Hepatocyte (in vitro differentiated cells): ENCODE measurements at places on chromosomes 3 and 15. TPM values are rescaled to one million over a fixed set of nuclear protein-coding genes. Genes with fewer than 3 reads are reported as not detected.

The FBXL22 gene
- 0.60 and 0.76 TPM in 2 replicates for total RNA-seq

The LMAN1L gene
- total RNA-seq = not detected in 2 replicates

DNA sequence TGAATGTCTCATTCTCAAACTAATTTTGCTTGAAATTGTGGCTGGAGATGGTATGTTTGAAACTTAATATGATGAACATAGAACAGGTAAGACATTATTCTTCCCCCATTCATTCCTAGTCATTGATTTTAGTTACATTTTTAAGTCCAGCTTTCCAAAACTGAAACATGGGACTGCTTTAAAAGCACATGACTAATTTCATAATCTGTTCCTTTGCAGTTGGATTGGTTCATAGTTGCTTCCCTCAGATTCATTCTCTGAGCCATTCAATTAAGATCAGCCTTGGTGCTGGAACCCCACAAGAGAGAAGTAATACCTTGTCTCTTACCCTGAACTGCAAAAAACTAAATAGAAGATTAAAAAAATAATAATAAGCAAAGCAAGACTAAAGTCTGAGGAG is 87.5 kb upstream of the TGFBR2 start:
- no peaks in the 10 kb centered on the region for H3K27me3 ChIP-seq
- no peak overlapping the region for H3K27ac ChIP-seq
- no peak overlapping the region for H3K4me3 ChIP-seq
- no peak for DNase-seq
- H3K4me1 ChIP-seq = no peaks in the 10 kb centered on the region
- no peaks in the 10 kb centered on the region for H3K36me3 ChIP-seq

DNA sequence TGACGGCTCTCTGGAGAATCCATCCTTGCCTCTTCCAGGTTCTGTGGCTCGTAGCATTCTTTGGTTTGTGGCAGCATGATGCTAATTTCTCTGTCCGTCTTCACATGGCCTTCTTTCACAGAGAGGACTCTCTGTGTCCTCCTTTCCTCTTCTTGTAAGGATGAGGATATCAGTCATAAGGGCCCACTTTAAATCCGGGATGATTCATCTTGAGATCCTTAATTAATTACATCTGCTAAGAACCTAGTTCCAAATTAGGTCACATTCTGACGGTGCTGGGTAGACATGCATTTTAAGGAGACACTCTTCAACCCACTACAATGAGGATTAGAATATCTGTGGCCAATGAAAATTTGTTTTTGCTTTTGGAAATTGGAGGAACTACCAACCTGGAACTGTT is 15.7 kb upstream of the GXYLT2 start:
- no peaks in the 10 kb centered on the region for H3K36me3 ChIP-seq
- DNase-seq = no peak
- no peak overlapping the region for H3K4me3 ChIP-seq
- peaks cover 4% of the 10 kb centered on the region for H3K4me1 ChIP-seq

DNA sequence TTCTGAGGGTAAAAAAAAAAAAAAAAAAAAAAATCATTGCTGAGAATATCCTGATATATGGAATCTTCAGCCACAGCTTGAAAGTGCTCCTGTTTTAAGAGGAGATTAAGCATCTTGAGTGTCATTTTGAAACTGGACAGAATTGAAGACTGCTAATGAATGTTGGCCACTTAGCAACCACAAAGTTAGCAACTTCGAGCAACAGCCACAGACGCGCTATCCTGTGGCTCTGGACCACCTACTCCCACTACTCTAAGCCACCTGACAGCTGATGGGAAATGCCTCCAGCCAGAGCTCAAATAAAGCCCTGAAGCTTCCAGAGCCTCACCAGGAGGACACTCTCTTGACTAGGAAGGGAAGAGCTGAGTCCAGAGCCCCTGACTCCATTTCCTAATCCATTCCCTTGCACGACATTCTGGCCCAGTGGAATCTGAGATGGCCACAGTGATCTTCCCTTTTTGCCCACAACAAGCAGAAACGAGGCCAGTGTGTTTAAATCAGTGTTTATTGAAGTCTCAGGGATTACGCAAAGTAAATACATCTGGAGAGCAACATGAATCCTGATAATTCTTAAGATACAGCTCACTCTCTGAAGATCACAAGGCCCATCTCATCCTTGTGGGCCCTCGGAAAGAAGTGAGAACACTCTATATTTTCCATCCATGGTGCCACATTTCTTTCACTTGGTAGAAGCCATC is 58.6 kb downstream of the TMEM212 start:
- H3K4me3 ChIP-seq = no peak overlapping the region
- H3K27me3 ChIP-seq = no peaks in the 10 kb centered on the region
- no peaks in the 10 kb centered on the region for H3K36me3 ChIP-seq
- no peak for DNase-seq

GRCh38 chr3:62955126-62955525 is 79.9 kb upstream of the CADPS start:
- DNase-seq = no peak
- no peak overlapping the region for H3K4me3 ChIP-seq
- H3K4me1 ChIP-seq = no peaks in the 10 kb centered on the region
- no peaks in the 10 kb centered on the region for H3K36me3 ChIP-seq

- peak overlapping the region; percentile 96 for H3K27ac ChIP-seq
- no peaks in the 10 kb centered on the region for H3K27me3 ChIP-seq
- DNase-seq = peak; percentile 18
- peak overlapping the region; percentile 18 for H3K4me3 ChIP-seq
These were observed 715 bp upstream of the SCAPER start for GRCh38 chr15:76905855-76906254.

The RARB gene
- total RNA-seq = 30.7 and 33.0 TPM in 2 replicates

DNA sequence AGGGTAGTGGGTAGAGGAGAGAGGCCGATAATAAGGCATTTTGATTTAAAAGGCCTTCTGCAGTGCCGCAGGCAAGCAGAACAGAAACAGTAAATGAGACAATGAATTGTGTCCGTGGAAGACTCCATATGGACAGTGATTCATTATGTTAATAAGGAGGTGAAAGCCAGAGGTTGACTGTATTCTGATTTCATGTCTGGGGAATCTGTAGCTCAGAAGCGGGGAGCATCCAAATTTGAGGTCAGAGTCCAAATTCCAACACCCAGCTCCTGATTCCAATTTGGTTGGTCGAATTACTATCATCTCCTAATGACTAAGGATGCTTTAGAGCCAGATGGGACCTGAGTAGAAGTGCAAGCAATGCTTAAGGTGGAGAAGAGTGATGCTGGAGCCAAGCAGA is 1.0 kb upstream of the TBC1D21 start:
- no peak overlapping the region for H3K27ac ChIP-seq
- no peaks in the 10 kb centered on the region for H3K4me1 ChIP-seq
- H3K4me3 ChIP-seq = no peak overlapping the region
- DNase-seq = no peak

DNA sequence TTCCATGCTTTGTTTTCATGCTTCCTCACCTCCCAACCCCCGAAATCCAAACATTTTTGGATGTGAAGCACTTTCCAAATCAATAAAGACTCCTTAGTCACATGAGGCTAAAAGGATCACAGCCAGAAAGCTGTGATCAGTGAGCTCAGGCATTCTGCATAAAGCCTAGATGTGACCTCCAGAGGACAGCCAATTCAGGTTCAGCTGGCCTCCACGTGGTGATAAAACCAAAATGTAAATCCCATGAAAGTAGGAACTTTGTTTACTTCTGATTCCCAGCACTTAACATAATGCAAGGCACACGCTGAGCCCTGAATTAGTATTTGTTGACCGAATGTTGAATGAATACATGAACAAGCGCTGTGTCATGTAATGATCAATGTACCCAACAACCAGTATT is 249.5 kb upstream of the EOMES start:
- H3K4me1 ChIP-seq = no peaks in the 10 kb centered on the region
- H3K36me3 ChIP-seq = no peaks in the 10 kb centered on the region
- no peak overlapping the region for H3K27ac ChIP-seq
- DNase-seq = no peak
